Mononuclear cell (primary cell): ENCODE measurements at places on chromosomes 1 and 21. TPM values are rescaled to one million over a fixed set of nuclear protein-coding genes. Genes with fewer than 3 reads are reported as not detected.

SLC5A9 gene
- 0.10 TPM for total RNA-seq

LDLRAD1 gene
- not detected for total RNA-seq

RCC2 gene
- 34.6 TPM for total RNA-seq

LAMC2 gene
- total RNA-seq: not detected

ZSCAN20 gene
- total RNA-seq: 0.10 TPM

GBP1 gene
- total RNA-seq: 46.3 TPM

LORICRIN gene
- total RNA-seq: not detected

EFNA1 gene
- total RNA-seq: 0.84 TPM

ACOT11 gene
- 0.42 TPM for total RNA-seq

PTGS2 gene
- total RNA-seq: 446 TPM

SGIP1 gene
- total RNA-seq: 0.10 TPM

NPHS2 gene
- not detected for total RNA-seq

KIF17 gene
- total RNA-seq: under 0.01 TPM

TGFB2 gene
- total RNA-seq: 0.31 TPM
